ENCODE measurements at places on chromosomes 12 and 14. TPM values are rescaled to one million over a fixed set of nuclear protein-coding genes. Genes with fewer than 3 reads are reported as not detected.

DNA sequence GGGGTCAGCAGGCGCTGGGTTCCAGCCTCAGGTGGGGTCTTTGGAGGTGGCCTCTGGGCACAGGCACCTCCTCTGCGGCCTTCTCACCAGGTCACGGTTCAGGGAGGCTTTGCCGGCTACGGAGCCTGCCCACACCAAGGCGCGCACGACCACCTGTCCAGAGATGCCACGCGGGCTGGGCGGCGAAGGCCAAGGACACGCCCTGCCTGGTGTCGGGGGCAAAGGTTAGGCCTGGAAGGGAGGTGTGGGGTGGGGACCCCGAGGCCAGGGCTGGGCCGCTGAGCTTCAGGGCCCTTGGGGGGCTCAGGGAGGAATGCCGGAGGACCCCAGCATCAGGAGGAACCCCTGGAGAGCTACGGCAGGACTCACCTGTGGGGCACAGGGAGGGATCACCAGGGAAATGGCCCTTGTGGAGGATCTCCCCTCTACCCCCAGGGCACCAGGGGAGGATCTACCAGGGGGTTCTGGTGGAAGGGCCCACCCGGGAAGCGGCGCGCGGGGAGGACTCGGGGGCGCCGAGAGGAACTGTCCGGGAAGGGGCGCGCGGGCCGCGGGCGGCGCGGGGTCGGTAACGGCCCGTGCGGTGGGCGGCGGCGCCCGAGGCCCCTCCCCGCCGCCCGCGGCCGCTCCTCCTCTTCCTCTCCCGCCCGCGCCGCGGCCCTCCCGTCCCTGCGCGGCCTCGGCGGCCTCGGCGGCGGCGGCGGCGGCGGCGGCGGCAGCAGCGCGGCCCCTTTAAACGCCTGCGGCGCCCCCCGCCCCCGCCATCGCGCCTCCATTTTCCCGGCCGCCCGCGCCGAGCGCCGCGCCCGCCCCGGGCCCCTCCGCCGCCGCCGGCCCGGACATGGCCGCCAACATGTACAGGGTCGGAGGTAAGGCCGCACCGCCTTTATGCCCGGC lies at the start of gene MTA1:
Gene MTA1, plus strand, starts transcription at position 633 of the 897 bp plus-strand sequence. Its CDS starts 209 bp downstream, at position 842.
- no peak for DNase-seq

DNA sequence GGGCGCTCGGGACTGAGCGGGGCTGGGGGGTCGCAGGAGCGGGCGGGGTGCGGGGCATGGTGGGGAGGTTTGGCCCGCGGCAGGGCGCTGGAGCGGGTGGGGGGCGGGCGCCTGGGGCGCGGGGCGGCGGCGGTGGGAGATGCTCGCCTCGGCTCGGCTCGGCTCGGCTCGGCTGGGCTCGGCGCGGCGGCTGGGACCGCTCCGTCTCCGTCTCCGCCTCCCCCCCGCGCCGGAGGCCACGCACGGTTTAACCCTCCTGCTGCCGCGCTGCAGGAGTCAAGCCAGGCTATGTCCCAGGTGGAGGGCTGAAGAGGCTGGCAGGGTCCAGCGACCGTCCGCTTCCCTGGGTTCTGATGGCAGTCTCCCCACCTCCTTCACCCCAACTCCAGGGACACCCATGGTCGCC lies at the start of gene PIANP:
Gene PIANP, minus strand, starts transcription at position 170 of the 406 bp plus-strand sequence. CDS start 2,754 bp downstream, outside the sequence.
- DNase-seq: no peak

DNA sequence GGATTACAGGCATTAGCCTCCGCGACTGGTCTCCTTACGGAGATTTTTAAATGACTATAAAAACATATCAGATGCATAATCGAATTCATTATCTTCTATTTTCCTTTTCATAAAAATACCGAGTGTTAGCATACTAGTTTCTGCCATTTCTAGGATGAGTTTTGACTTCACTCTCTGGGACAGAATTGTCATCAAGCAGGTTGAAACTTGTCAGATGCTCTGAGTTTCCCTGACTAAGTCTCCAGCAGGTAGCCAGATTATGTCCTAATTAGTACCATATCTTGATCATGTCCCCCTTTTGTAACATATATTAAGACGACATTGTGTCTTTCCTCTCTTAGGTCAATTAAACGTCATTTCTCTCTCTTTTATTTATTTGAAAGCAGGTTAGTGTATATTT lies 103.5 kb upstream of the RASSF8 start:
- DNase-seq: no peak

DHRS2 gene
- 0.66 TPM for total RNA-seq

DNA sequence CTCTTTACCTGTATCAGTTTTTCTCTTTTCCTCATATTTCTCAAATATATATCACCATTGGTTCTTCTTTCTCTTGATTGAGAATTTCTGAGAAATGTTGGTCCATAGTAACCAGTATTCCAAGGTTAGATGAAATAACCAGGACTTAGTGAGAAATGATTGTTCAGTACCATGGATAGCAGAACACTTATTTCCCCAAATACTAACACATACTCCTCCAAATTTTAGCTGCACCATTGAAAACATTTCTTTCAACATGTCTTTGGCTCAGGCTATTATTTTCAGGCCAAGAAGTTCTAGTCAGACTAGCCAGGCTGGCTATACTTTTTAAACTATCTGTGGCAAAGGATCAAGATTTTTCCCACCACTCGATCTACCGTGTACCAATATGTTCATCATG lies 113.3 kb downstream of the PTPRO start:
- no peak for DNase-seq

DNA sequence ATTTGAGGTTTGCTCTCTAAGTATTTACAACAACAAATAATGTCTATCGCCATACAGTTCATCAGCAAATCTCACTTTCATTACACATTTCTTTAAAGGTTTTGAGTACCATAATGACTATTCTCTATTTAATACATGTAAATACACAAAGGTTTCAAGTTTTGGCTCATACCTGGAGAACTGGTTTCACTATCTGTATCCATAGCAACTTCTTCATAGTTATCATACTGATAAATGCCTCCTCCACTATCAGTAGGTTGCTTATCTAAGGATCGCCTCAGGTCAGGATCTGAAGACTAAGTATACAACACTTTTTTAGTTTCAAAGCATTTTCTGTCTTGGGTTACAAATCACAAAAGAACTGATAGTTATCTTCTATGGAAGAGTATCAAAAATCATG lies 21.4 kb downstream of the ZFC3H1 start:
- no peak for DNase-seq

CLEC1B gene
- total RNA-seq: not detected

LTBR gene
- 117 TPM for total RNA-seq

AQP5 gene
- total RNA-seq: not detected

DNA sequence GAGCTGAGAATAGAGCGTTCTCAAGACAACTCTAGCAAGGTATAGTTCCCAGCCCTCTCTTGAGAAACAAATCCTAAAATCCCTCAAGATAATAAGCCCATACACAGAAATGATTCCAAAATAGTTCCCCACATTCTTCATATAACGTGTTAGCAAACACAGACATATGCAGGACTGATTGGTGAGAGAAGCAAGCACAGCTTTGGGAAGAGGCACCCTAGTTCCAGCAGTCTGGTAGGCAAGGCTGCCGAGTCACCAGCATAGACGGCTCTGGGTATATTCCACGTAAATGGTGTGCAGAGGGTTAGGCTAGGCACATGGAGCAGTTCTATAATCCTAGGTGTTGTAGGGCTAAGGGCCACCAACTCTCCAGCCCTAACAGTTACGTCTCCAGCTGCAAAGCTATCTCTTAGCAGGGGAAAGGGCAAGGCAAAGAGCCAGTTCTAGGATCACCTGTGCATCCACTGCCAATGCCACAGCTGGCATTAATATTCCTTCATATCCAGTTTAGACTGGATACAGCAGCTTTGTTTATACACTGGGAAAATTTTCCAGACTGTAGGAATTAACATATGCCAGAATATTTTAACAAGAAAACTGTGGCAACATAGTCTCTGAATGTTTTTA lies 52.9 kb downstream of the SH2B3 start:
- DNase-seq: peak; percentile 62

DNA sequence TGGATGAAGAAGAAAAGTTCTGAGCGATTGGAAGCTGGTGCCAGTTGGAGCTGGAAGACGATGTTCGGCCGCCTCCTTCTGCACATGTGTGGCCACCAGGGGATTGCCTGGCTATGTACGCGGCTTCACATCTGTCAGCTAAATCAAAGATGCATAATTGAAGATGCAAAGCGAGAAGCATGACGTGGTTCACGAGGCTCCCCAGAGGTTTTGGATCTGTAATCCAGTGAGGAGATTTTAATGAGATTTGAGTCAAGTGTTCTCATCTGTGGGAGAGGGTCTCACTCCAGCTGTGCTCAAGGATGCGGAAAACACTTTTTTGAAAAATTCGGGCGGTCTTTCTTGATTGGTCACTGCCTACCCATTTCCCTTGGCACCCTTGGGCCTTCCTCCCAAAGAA lies 94.6 kb downstream of the PAX9 start:
- DNase-seq: no peak

DNA sequence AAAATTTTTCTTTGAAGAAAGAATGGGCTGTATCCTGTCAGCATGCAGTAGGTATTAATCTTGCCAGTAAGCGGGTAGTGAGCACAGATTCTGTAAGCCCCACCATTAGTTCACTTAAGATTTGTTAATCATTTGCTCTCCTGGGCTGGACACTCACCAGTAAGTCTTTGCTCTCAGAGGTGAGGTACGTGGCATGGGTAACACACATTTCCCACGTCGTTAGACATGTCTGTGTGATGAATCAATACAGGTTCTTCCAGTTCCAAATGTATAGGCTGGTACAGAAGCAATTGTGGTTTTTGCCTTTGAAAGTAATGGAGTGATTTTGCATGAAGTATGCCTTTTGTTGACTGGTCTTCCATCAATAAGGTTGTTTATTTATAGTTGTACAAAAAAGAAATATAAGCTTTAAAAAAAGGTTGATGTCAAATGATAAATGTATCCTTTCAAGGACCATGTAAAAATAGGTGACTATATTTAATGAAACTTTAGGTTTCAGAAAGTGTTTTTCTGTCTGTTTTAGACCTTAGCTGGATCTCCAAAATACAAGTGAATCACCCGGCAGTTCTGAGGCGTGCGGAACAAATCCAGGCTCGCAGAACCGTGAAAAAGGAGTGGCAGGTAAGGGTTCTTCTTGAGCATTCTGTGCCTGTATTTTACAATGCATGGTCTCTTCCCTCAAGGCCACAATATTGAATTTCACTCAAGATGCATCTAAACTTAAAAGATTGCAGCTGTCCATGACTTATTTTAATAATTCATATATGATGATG lies 45.5 kb downstream of the DERA start:
- no peak for DNase-seq

SIX6 gene
- not detected for total RNA-seq

SLCO1B1 gene
- not detected for total RNA-seq

DNA sequence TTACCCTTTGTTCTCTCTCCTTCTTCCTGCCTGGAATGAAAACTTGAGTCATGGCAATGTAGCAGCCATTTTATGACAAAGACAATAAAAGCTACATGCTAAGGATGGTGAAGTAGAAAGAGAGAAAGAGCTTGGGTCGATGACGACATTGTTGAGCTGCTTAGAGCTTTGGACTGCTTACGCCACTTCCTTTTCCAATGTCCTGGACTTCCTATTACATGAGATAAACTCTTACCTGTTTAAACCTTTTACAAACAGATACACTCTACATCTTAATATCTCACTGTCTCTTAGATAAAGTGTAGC lies 70.1 kb downstream of the PEBP1 start:
- no peak for DNase-seq

DNA sequence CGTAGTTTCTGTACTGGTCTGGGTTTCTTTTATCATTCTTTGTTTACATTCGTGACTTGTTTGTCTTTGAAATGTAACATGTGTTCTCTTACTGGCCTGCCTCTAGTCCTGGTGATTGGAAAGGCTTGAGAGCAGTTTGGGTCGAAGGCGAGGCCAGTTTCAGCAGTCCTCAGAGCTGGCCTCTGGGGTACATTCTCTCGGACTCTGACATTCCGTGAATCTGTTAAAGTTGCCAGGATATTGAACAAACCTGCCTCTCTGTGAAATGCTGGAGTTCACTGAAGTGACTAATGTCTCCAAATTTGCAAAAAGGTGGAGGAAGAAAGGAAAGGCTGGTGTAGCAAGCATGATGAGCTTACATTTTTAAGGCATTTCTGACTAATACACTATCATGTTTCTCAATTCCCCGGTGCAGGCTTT lies 1.5 kb downstream of the PLEKHA5 start:
- no peak for DNase-seq

GRCh38 chr14:46747001-46747652 lies 95.5 kb upstream of the RPL10L start:
- no peak for DNase-seq

- DNase-seq: no peak
Observed at GRCh38 chr12:132185705-132186104, 41.4 kb downstream of the NOC4L start.

GRCh38 chr14:24381363-24382063 lies 13.5 kb downstream of the NFATC4 start:
- DNase-seq: no peak

PTPN6 gene
- total RNA-seq: 9.1 TPM

REC8 gene
- total RNA-seq: 5.0 TPM

GRCh38 chr12:121314431-121314830 lies 17.9 kb upstream of the CAMKK2 start:
- no peak for DNase-seq

HHIPL1 gene
- 6.1 TPM for total RNA-seq

DNA sequence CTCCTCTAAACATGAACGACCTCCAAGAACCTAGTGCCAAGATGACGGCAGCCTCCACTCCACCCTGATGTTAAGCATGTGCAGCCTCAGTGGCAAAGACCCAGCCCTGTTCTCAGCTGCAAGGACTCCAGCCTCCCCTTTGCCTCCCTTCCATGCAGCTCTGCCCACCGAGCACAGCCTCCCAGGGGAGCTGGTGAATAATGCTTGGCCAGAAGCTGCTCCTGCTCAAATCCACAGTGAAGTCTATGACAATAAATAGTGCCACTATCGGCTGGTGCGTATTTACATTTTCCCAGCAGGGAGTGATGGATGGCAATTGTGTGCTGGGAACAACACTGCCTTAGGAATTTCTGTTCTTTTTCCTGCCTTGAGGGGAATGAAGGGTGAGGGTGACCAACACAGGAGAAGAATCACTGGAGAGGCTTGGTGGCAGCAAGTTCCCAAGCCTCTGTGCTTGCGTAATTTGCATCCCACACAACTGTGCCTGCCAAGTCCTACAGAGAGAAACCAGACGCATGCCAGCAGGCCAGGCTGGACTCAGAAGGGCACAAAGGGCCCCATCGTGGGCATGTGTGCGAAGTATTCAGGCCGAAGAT lies 29.9 kb upstream of the TC2N start:
- no peak for DNase-seq

- DNase-seq: no peak
Observed at GRCh38 chr12:51891843-51892242, 3.9 kb downstream of the ANKRD33 start.

DNA sequence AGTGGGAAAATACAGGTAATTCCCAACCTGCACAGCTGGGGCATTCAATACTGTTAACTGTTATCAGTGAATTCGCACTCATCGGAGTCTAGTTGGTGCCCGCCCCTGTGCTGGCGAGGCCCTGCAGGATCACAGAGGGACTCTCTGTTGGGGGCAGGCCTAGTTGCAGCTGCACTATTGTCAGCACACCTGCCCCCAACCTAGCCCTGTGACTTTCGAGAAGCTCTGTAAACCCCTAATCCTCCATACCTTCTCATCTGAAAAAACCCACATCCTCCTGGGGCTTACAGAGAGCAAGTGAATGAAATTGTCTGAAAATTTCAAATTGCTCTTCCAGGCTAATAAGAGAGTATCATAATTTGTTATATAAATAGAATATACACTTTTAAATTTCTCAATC lies 132.2 kb upstream of the NUDT4 start:
- no peak for DNase-seq

- DNase-seq: no peak
Observed at GRCh38 chr14:26323869-26324268, 274.0 kb downstream of the NOVA1 start.

Data from esophagus muscularis mucosa (tissue), 4 donors.